ENCODE measurements at places on chromosomes 5 and 9.

- no peak for DNase-seq
Measured at GRCh38 chr9:94801681-94802080, 75.2 kb downstream of the AOPEP start.

DNA sequence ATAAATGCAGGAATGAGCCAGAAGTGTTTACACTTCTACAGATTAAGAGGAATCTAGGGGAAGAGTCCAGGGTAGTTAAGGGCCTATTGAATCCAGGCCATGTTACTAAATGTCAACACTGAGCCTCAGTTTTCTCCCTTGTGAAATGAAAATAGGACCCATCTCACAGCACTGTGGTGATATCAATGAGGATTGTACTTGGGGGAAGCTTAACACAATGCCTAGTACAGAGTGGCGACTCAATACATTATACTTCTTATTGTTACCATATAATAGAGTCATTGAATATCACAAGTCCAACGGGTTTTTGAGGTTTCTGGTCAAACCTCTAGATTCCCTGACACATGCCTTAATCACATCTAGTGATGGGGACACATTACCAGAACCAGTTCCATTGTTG, 4.6 kb downstream of the TRUB2 start:
- no peak for DNase-seq

DNA sequence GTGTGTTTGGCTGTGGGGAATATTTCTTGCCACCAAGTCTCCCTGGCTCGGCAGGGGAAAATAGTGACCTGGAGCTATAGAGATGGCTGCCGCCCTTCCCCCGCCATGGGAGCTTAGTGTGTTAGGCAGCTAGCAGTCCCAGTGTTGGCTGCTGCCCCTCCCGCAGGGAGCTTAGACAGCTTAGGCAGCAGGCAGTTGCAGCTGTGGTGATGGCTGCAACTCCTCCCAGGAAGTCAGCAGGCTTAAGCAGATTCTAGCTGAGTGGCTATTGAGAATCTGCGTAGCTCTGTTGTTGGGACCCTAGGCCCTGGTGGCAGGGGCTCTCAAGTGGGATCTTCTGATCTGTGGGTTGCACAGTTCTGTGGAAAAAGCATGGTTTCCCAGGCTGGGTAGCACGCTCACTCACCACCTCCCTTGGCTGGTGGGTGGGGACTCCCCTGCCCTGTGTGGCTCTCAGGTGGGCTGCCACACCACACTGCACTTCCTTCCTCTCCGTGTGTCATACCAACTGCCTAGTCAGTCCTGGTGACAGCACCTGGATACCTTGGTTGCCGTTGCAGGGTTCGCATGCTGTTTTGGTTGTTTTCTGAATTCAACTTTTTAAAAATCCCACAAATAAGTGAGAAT, 9.3 kb downstream of the OR1N2 start:
- DNase-seq = no peak

GRCh38 chr5:61370506-61370905, 38.4 kb downstream of the ZSWIM6 start:
- DNase-seq = no peak

DNA sequence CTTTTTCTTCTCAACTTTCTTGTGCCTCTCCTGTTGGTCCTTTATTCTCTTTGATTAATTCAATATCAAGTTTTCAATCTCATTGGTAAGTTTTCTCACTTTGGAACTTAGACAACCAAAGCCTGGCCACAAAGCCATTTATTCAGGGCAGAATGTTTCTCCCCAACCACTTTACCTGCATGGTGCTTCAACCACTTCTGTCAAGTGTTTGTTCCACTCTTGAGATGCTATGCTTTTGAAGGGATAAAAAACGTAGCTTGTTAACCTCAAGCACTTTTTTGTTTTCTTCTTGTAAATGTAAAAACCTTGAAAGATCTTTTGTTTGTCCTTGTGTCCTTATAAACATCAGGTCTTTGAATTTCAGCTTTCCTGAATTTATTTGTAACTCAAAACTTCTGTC, 966.7 kb downstream of the MAT2B start:
- no peak for DNase-seq

DNA sequence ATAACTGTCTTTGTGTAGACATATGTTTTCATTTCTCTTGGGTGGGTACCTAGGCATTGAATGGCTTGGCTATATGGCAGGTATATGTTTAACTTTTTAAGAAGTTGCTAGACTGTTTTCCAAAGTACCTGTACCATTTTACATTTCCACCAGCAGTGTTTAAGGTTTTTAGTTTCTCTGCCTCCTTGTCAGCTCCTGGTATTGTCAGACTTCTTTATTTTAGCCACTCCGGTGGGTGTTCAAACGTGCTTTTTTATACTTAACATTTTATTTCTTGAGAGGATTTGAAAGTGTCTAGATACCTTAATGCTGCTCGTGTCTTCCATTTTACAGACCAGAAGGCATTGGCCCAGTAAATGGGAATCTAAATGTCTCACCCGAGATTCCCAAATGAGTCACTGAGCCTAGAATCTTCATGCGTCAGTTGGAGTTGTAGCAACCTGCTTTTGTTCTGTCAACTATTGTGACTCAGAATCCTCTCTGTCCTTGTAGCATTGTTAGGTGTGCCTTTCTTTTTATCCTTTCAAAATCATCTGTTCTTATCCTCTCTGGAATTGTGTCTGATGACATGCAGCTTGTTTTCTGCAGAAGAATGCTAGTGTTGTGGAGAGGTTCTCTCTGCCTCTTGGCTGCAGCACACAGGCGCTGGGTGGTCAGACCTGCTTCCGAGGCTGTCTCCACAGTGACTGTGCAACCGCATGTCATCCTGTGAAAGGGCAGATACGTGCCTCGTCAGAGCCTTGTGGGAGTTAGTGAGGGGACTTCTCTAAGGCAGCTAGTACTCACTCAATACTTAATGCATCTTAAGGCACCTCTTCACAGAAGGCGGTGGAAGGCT, 291.8 kb downstream of the AOPEP start:
- no peak for DNase-seq

DNA sequence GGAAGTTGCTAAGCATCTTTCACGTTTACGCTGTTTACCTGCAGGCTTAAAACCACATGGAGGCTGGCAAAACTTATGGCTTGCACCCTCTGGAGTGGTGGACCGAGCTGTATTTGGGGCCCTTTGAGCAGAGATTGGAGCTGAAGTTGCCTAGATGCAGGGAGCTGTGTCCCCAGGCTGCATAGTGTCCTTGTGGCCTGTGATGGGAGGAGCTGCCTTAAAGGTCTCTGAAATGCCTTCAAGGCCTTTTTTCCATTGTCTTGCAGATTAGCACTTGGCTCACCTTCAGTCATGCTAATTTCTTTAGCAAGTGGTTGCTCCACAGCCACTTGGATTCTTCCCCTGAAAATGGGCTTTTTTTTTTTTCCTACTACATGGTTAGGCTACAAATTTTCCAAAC, 81.5 kb upstream of the CHD1 start:
- no peak for DNase-seq

- DNase-seq = no peak
Measured at GRCh38 chr9:7510199-7510598, 289.4 kb downstream of the DMAC1 start.

DNA sequence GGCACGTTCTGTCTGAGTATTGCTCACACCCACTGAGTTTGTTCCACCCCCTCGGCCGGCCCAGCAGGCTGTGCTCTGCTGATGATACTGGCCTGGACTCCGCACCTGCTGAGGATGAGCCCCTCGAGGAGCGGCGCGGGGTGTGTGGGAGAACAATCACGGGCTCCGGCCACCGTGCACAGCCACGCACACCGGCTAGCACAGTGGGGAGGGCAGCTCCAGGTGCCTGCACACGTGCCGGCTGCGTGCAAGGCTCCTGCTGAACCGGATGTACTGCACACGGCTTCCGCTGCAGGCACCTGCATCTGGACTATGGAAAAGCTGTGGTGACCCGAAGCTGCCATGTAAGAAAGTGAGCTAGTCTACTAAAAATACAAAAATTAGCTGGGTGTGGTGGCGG, 485.2 kb upstream of the CDH9 start:
- no peak for DNase-seq

GRCh38 chr5:176412517-176413254, 3.7 kb downstream of the CLTB start:
- DNase-seq = no peak

- DNase-seq = no peak
Measured at GRCh38 chr9:114616684-114617520, 5.8 kb downstream of the TMEM268 start.

GRCh38 chr5:3596261-3596825, 711 bp downstream of the IRX1 start:
- no peak for DNase-seq

DNA sequence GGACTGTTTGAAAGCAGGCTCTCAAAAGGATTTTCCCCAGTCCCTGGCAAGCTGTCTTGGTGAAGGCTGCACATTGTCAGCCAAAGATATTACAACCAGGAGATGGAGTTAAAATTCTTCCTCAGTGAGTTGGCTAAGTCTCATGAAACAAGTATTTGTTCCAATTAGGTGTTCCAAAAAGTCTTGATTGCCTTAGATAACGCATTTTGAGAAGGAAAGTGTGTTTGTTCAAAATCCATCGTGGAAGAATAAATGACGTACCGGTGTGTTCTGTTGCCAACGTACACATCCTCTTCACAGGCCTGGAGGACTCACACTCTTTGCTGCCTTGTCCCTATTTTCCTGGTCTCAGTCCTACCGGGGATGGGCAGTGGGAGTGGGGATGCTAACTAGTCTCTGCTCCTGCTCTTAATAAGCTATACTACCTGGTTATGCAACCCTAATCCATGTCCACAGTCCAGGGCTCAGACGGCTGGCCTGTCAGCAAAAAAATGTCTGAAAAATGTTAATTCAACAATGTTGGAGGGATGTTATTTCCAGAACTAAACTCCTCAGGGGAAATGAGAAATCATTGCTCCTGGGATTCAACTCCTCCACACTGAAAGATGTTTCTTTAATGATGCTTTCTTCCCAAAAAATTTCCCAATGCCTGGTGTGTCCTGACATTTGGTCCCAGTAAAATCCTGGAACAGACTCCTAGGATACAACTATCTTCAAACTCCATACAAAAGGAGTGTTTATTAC, 175.3 kb upstream of the KLF9 start:
- DNase-seq = no peak

- no peak for DNase-seq
Measured at GRCh38 chr5:6810641-6811405, 97.6 kb downstream of the TENT4A start.

DNA sequence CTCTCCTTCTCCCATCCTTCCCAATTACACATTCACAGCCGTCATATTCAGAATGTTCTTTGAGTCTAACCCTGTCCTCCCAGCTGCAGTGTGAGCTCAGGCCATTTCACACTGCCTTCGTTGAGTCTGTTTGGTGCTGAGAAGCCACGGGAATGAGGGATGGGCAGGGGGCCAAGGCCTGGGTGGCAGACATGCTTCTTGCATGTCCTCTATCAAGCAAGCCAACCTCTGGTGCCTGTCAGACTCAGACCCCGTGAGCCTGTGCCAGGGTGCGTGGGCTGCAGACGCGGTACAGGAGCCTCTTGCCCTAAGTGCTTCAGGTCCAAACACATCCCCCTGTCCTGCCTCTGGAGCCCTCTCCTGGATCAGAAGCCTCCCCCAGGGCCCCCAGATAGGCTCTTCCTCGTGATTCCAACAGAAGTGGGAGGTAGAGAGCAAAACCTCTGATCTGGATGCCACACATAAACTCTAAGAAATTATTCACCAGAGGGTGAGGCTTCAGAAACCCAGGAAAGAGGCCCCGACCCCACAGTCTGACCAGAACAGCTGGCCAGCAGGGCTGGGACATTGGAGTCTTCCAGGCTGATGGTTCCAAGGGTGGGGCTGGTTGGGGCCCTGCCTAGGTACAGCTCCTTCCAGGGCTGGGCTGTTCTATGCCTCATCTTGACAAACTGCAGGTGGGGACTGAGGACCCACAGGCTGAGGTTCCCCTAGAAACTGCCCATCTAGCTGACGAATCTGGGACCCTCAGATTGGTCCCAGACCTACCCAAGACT, 46.7 kb upstream of the CDKN2AIPNL start:
- DNase-seq = no peak

DNA sequence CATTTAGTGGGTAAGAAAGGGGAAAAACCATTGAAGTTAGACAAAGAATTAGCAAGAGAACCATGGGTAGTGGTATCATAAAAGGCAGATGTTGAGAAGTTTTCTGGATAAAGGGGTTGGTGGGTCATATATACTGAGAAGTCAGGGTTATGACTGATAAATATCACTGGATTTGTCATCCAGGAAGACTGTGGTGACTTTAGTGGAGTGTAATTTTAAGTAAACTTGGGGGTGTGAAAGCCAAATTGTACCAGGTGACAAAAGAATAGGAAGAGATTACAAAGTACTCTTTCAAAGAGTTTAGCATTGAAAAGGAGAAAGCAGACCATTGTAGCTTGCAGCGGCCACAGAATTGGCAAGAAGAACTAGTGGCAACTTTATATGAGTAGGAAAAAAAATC, 315.2 kb upstream of the DMAC1 start:
- no peak for DNase-seq

GRCh38 chr5:32776200-32776599, 65.1 kb downstream of the NPR3 start:
- no peak for DNase-seq

DNA sequence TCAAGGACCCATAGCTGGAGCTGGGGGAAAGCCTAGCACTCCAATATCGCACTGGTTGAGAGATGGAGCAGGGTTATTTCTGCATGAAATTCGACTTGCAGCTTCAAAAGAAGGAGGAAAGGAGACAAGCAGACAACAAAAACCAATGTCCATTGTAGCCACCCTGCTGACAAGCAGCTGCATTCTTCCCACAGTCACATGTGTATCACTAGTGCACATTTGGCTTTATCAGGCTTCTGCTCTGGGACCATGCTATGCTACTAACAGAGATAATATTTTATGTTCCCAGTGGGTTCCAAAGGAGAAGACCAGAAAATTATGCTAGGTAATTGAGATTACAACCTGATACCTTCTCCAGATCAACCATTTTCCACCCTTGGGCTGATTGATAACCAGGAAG, 59.7 kb downstream of the MFAP3 start:
- no peak for DNase-seq

DNA sequence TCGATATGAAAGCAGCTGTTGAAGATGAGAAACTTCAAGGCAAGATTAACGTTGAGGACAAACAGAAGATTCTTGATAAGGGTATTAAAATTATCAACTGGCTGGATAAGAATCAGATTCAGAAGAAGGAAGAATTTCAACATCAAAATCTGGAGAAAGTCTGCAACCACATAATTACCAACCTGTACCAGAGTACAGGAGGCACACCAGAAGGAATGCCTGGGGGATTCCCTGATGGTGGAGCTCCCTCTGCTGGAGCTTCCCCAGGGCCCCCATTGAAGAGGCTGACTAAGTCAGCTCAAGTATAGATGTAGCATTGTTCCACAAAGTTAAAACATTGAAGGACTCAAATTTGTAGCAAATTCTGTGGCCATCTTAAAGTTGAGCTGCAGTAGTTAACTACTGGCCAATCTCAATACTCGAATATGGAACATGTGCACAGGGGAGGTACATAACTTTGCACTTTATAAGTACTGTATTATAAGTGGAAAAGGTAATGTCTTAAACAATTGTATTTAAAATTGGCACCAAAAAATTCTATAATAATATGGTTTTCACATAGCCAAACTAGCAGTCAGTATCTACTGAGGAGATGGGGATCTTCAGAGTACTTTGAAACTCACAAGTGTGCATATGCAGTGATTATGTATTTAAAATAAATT, 237.5 kb downstream of the CHSY3 start:
- DNase-seq = no peak

GRCh38 chr5:90613918-90614504, 55.4 kb downstream of the ADGRV1 start:
- no peak for DNase-seq

All from neuronal stem cell (in vitro differentiated cells).